ENCODE measurements at places on chromosomes 6 and 20.

GRCh38 chr6:90885611-90886056 is 298.8 kb upstream of the MAP3K7 start:
- no peak for DNase-seq

- no peak for DNase-seq
Observed at GRCh38 chr20:634148-634925, 18.7 kb downstream of the SRXN1 start.

DNA sequence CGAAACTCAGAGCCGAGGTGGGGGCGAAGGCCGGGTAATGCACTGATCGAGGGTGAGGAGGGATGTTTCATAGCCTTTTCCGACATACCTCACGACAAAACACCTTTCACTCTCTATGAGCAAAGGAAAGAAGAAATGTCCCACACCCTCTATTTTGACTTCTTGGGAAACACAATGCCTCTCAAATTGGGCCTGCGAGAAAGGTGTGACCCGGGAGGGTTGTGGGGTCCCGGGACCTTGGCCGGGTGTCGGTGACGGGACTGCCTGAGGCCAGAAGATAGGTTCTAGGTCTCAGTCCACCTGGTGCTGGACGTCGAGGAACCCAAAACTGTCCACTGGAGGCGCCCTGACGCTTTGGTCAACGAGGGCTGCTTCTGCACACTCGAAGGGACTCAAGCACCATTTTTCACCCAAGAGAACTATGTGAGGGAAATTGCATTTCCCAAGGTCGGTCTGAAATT is 41.1 kb upstream of the OSTM1 start:
- DNase-seq = peak; percentile 41

DNA sequence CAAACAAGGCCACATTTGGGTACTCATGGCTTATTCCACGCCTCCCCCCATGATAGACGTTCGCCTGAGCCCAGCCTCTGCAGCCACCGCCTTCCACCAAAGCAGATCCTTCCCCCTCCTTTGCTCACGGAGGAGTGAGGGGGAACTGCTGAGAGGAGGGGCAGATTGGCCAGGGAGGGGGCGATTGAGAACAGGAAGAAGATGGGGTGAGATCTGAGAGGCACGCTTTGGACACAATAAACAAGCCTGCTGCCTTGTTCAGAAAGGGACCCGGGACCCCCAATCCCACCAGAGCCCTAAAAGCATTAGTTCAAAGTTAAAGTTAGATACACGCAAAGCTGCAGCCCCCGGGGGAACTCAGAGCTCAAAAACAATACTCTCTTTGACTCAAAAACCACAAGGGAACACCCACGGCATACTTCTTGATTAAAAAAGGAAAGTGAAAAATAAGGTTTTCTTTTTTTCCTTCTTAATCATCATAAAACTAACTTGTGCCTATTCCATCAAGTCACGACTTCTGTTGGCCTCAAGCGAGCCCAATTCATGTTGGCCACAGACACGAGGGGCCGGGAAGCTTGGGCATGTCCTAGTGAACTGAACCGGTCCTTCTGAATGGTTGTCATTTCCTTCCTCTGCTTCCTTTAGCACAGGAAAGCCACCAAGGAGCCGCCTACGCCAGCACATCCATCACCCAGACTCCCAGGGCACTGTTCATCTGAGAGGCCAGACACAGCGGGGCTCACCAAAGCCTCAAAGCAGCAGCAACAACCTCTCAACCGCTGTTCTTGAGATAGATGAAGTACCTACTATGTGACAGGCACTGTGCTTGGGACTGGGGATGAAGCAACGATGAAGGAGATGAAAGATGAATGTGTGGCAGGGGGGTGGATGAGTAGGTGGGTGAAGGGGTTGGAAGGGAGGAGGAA is 44.7 kb downstream of the NFATC2 start:
- DNase-seq = peak; percentile 66

DNA sequence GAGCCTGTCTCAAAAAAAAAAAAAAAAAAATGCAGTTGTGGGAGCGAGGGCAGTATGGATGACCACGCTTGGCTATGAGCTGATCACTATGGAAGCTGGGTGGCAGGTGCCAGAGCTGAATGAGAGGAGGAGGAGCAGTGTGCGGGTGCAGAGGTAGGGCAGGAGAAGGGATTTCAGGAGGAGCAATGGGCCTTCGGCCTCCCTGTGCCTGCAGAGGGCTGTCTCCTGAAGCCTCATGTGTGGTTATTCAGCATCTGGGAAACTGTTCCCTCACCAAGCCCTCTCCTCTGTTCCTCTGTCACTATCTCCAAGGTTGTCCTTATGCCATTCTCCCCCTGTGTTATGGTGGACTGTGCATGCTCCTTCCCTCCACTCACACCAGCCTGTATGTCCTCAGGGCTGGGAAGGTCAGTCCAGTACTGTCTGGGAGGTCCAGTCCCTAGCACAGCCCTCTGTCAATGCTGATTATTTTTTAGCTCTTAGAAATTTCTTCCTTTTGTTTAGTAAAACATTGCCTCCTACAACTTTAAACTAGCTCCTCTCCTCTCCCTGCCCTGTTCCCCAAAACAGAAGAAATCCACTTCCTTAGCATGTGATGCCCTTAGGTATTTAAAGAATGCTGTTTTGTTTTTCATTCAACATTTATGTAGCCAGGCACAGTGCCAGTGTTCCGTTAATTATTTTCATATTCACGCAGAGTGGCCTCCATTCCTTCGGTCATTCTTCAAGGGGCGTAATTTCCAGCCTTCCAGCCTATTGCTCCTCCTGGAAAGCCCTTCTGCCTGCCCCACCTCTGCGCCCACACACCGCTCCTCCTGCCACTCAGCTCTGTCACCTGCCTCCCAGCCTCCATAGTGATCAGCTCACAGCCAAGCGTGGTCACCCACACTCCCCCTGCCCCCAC is 48.9 kb downstream of the CNBD2 start:
- no peak for DNase-seq

- DNase-seq = peak; percentile 41
Observed at GRCh38 chr6:134517145-134517658, 199.3 kb upstream of the SGK1 start.

DNA sequence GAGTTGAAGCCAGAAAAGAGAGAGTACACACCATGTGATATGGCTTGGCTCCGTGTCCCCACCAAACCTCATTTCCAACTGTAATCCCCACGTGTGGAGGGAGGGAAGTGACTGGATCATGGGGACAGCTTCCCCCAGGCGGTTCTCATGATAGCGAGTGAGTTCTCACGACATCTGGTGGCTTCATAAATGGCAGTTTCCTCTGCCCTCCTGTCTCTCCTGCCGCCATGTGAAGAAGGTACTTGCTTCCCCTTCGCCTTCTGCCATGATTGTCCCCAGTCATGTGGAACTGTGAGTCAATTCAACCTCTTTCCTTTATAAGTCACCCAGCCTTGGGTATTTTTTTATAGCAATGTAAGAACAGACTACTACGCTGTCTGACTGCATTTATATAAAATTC is 40.3 kb downstream of the TAF4 start:
- DNase-seq = peak; percentile 79

DNA sequence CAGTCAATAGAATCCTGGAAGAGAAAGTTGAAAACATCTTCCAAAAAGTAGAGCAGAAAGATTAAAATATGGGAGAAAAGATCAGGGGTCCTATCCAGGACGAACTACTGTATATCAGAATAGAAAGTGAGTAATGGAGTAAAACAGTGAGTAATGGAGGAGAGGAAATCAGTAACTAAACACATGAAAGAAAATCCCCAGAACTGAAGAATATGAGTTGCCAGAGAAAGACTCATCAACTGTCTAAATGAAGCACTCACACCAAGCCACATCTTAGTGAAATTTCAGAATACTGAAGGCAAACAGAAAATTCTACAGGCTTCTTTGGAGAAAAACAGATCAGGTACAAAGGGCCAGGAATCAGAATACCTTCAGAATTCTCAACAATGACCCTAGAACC is 14.9 kb downstream of the IL17A start:
- no peak for DNase-seq

- no peak for DNase-seq
Observed at GRCh38 chr20:62606551-62607201, 35.6 kb upstream of the SLCO4A1 start.

Measured in suppressor macrophage (primary cell).